Fibroblast of lung (primary cell): ENCODE measurements at places on chromosomes 2 and 18. TPM values are rescaled to one million over a fixed set of nuclear protein-coding genes. Genes with fewer than 3 reads are reported as not detected.

The WDSUB1 gene
- total RNA-seq: 15.2 and 18.3 TPM in 2 replicates

GRCh38 chr2:219426068-219426443, 7.9 kb downstream of the DES start:
- no peak for DNase-seq

DNA sequence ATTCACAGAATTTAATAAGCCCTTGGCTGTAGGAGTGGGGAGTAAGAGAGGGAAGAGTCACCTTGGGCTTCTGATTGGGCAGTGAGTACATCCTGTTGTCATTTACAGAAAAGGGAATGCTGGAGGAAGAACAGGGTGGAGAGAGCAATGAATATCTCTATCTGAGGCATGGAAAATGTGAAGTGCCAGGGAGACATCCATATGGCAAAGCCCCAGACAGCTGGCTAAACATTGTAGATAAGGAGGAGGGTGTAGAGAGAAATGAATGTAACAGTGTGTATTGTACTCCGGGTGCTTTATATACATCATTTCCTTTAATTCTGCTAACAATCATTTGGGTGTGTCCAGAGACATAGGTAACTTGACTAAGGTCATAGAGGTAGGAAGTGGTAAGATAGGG, 103.5 kb downstream of the UPP2 start:
- DNase-seq: no peak

DNA sequence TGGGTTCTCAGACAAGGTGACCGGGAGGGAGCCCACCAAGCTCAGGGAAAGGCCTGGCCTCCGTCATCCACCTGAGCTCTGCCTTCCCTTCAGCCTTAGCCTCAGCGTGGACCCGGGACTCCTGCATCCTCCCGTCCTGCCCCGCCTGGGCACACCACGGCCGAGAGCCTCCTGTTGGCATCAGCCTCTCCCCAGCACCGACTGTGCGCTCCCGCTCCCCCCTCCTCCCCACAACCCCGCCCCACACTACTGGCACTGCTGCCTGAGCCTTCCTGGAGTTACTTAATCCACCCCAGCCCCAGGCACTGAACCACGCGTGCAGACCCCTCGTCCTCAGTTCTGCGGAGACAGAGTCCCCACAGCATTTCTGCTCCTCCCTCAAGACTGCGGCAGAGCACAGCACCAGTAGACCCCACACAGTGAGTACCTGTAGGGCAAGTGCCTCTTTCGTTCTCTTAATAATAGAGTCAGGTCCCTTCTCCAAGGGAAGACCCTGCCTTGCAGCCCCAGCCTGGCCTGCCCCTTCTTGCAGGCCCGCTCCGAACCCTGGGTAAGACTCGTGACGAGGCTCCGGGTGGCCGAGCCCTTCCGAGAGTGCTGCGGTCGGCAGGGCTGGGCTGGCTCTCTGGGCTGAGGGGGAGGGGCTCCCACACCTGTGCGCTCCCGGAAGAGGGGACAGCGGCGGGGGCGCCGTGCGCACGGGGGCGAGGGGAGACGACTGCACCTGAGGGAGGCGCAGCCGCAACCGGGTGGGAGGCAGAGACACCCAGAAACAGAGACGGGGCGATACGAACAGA, at the start of gene AMER3:
Gene AMER3, plus strand, starts transcription at position 285 of the 797 bp plus-strand sequence. CDS start 6,533 bp downstream, outside the sequence.
- no peak for DNase-seq

DNA sequence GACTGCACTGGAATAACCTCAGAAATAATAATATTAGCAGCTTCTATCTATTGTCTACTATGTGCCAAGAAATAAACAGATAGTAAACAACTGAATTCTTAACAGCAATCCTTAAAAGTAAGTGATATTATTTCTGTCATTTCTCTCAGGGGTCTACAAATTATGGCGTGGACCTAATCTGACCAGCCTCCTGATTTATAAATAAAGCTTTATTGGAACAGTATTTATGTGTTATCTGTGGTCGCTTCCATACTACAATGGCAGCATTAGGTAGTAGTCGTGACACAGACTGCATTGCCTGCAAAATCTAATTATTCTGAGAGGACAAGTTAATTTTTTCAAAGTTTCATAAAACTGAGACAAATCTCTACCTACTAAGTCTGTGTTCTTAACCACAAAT, 49.0 kb downstream of the SLC16A14 start:
- no peak for DNase-seq

GRCh38 chr2:160345071-160345764, 145.1 kb upstream of the ITGB6 start:
- DNase-seq: no peak

DNA sequence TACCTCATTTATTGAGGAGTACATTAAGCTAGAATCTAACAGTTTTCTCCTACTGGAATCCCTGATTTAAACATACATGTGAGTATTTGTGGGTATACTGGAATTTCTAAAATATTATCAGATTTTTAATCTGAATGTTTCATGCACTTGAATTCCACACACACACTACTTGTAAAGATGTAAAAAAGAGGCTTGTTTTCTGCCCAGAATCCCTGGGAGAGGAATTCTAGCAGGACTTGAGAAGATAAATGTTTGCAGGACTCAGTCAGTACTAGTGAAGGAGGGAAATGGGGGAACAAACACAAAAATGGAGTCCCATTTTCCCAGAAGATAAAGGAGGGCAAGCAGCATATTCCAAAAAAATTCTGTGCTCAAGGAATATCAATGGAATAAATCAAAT, 17.0 kb downstream of the COL5A2 start:
- DNase-seq: peak; percentile 59
